Activated CD4-positive, alpha-beta T cell treated with anti-CD3 and anti-CD28 coated beads for 48 hours (primary cell): ENCODE measurements at places on chromosomes 3 and 15.

DNA sequence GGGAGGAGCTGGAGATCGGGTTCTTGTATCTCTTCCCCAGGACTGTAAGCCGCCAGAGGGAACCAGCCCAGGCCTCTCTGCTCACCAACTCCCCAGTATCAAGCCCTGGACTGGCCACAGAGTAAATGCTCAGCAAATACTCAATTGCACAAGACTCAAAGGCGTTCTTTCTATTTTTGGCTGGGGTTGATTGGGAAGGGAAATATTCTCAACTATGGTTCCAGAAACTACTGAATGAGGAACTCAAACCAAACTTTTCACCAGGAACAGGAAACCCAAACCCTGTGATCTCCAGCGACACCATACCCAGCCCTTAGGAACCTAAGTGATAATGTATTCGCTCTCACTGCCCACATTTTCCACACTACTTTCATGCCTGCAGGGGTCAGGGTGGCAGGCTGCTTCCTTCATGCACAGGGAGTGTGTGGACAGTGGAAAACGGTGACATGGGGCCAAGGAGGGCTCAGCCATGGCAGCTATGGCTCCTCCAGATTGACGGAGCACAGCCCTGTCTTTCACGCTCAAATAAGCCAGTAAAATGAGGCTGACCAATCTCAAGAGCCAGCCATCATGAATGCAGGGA, 124.7 kb upstream of the RAD18 start:
- no peak for DNase-seq

DNA sequence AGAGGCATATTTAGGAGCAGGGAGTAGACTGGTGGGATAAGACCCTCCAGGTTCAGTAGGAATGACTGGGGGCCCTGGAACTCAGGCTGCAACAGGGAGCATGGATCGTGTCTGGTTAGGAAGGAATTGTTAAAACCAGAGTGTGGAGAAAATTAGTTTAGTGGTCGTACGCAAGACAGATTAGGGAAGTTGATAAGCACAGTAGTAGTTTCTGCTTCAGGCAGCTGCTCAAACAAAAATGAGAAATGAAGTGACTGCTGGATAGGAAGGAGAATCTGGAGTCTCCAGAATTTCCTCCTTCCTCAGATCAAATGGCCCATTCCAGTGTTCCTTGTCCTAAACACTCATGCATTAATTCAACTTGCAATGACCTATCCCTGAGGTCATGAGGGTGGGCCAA, 11.2 kb downstream of the MYD88 start:
- no peak for DNase-seq

- no peak for DNase-seq
Observed at GRCh38 chr3:57094575-57094974, 34.1 kb downstream of the SPATA12 start.

DNA sequence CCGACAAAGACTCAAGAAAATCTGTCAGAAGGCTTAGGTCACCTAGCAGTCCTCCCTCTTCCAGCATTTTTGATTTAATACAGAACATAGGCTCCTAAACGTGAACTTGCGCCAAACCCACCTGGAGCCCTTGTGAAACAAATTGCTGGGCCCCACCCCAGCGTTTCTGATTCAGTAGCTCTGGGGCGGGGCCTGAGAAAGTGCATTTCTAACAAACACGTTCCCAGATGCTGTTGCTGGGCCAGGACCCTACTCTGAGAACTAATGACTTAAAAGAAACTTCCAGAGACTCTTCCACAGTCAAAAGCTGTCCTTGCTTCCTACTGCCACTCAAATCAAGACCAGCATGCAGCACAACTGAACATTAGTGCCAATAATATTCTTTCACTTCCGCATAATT, 198.1 kb downstream of the PDZRN3 start:
- DNase-seq = no peak

GRCh38 chr15:90413411-90414379, 25.7 kb downstream of the IQGAP1 start:
- no peak for DNase-seq

DNA sequence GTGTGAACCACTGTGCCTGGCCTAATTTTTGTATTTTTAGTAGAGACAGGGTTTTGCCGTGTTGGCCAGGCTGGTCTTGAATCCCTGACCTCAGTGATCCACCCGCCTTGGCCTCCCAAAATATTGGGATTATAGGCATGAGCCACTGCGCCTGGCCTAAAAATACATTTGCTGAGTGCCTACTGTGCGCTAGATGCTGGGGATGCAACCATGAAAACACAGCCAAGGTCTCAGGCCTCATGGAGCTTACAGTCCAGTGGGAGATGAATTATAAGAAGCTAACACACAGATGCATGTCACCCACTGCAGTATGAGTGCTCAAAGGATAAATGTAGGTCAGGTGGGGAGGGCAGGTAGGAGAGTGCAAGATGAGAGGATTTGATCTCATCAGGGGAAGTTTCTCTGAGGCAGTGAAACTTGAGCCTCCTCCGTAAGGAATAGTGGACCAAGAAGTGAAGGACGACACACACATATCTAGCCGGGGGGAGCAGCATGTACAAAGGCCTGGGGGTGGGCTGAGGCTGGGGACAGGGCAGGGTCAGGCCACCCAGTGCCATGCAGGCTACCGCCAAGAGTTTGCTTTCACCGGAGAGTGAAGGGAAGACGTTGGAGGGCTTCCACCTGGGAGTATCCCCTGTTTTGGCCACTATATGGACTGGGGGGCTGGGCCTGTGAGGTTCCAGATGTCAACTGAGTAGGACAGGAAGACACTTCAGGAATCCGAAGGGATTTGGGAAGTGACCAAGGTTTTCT, 24.3 kb downstream of the IRAK2 start:
- no peak for DNase-seq

DNA sequence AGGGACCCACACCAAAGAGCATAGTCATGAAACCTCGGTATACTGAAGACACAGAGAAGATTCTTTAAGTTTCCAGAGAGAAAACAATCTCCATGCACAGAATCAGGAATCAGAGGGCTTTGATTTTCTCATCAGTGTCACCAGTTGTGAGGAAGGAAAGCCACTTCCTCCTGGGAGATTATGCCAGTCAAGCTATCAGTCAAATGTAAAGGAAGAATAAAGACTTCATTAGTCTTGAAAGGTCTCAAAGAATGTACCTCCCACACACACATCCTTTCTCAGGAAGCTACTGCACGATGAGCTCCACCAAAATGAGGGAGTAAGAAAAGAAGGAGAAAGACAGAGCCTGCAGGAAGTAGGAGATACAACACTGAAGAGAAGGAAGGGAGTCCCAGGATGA, 486.3 kb downstream of the SHQ1 start:
- DNase-seq = no peak

DNA sequence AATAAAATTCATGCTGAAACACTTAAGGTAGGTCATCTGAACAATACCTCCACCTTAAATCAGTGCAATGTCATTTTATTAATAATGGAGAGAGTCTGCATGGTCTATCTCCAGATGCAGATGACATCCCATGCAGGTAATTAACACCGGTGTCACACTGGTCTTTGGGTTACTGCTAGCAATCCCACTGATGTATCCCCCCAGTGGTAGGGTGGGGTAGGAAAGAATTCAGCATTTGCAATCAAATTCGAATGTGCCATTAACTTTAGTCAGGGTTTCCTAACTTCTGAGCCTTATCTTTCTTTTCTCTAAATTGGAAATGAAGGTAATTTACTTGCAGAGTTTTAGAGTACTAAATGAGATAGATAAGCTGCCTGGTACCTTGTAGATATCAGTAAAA, 44.4 kb downstream of the KIF15 start:
- DNase-seq = no peak

- DNase-seq = no peak
Observed at GRCh38 chr3:47288966-47289910, 6.5 kb downstream of the KLHL18 start.

DNA sequence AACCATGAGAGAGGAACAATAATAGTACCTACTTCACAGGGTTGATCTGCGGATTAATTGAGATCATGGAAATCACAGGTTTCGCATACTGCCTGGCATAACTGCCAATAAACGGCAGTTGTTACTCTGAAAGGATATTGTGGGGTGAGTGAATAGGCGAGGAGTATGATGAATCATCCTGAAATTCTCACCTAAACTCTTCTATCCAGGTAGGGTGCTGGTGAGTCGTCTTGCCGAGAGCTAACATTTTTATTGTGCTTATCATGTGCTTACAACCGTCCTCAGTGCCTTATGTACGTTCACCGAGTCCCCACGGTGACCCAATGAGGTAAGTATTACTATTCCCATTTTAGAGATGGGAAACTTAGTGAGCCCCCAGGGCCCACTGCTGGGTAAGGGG, 52.4 kb upstream of the SRGAP3 start:
- peak; percentile 27 for DNase-seq

- DNase-seq = no peak
Observed at GRCh38 chr3:31096661-31097395, 202.4 kb upstream of the GADL1 start.

- no peak for DNase-seq
Observed at GRCh38 chr3:72327008-72327407, 521.2 kb downstream of the SHQ1 start.

DNA sequence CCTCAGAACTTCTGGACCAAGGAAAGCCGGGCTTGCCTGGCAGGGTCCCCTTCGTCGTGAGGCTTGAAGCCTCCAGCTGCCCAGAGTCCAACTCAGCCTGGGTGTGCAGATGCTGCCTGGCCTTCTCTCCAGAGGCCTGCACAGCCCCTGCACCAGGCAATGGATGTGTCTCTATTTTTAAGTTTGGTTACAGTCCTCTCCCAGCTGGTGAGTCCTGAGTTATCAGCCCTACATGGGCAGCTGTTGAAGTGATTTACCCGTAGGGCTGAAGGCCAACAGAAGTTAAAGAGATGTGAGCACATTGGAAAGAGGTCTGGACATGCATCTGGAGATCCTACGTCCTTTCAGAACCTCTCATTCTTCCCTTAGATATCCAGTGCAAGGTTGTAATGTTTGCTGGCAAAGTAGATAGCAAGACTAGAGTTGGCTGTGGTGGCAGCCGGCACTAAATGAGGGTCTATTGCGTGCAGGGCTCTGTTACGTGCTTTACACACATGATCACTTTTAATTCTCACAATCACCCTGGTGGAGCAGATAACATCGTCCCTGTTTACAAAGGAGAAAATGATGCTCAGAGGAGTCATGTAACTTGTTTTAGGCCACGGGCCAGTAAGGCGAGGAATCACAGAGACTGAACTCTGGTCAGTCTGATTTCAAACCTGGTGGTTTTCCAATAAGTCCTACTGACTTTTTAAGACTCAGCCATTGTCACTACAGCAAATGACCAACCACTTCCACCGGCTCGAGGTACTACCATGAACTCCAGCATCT, 9.9 kb downstream of the FYCO1 start:
- DNase-seq = no peak

- no peak for DNase-seq
Observed at GRCh38 chr3:141476033-141476432, 10.8 kb upstream of the RASA2 start.

- no peak for DNase-seq
Observed at GRCh38 chr3:153209596-153209995, 47.6 kb downstream of the RAP2B start.

GRCh38 chr15:35136321-35137189, 51.5 kb upstream of the NANOGP8 start:
- DNase-seq = no peak

GRCh38 chr3:128859630-128860029, 19.8 kb upstream of the ACAD9 start:
- DNase-seq = no peak

GRCh38 chr3:15377961-15378791, 45.8 kb upstream of the SH3BP5 start:
- peak; percentile 96 for DNase-seq

- DNase-seq = no peak
Observed at GRCh38 chr3:111767756-111768445, 91.2 kb upstream of the PHLDB2 start.

- no peak for DNase-seq
Observed at GRCh38 chr3:178823591-178824246, 247.9 kb downstream of the ZMAT3 start.

DNA sequence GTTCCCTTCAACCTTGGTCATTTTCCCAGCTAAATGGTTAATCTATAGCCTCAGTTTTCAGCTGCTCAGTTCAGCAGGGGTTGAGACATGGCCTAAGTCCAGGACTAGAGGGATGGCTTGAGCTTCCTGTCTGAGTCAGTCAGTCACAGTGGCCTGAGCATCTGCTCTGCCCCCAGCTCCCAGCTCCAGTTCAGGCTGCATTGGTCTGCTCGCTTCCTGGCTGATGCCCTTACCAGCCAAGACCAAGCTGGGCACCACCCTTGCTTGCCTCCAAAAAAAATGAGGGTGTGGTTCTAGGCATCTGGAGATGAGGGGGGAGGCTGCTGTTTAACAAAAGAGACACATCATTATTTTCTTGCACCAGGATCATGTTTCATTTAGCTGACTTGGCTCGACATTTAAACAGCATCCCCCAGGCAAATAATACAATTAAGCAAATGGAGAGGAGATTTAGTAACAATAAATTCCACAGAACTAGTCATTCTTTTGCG, 70.7 kb downstream of the WNT5A start:
- DNase-seq = no peak

GRCh38 chr15:99058421-99058870, 46.4 kb upstream of the SYNM start:
- no peak for DNase-seq

DNA sequence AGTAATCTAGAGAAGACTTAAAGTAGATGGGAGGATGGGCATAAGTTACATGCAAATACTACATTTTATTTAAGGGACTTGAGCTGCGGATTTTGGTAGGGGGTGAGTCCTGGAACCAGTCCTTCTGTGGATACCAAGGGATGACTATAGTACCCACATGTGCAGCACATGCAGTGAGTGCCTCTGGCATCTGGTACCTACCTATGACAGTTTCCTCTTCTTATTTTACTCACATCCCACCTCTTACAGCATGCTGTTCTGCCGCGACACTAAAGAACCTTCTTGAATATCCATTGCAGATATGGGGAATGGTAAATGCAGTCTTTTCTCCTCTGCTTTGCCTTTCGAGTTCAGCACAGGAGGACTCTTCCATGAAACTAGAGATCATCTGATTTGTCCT, 1.7 kb downstream of the TSEN2 start:
- DNase-seq = no peak

- no peak for DNase-seq
Observed at GRCh38 chr3:195817578-195818135, 5.9 kb upstream of the MUC4 start.
